ENCODE measurements at places on chromosomes 11 and 22. TPM values are rescaled to one million over a fixed set of nuclear protein-coding genes. Genes with fewer than 3 reads are reported as not detected.
A peak's percentile ranks its signal among the peaks of the same experiment; 100 is the strongest.

DNA sequence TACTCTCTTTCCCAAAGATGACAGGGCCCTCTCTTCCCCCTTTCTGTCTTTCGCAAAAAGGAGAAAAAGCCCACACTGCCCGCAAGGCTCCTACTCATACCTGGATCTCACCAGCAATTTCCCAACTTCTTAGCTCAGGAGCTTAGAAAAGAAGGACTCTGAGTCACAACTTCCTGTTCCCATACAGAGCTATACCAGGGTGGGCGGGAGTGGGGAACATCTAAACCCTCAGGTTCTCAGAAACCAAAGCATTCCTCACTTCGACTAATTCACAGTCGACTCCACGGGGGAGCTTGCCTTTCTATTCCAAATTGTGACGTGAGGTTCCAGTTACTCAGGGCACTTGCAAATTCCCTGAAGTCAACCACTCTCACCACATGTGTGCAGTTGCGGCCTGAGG lies 61.9 kb downstream of the MTNR1B start:
- no peak for DNase-seq

DNA sequence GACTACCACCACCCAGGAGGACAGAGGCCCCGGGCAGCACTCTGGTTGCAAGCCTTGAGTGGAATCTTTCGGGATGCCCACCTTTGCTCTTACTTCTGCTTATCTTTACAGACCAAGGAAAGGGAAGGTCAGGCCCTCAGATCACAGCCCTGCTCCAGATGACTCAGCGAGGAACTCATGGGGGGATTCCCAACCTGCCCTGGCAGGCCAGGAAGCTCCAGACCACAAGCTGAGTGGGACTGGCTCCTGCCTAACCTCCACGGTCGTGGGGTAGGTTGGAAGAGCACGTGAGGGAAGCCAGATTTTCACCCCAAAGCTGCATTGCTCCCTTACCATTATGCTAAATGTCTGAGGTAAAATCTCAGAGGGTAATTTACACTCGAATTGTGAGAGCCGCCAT lies 11.8 kb downstream of the TBC1D10A start:
- no peak for DNase-seq

Gene MUC2
- total RNA-seq: not detected

DNA sequence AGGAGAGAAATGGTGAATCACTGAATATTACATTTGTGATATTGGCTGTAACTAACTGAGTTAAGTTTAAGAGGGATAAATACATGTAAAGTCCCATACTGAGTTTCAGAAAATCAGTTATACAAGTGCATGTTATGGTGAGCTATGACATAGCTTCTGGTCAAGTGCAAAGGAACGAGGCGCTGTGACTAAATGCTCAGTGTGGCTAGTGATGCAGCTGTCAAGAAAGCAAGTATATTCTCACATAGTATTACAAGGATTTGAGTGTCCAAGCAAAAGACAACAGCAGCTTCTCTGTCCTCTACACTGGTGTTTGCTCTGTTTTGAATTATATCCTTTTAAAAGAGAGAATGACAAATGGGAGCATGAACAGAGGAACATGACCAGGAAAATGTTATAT lies 40.1 kb downstream of the CSRP3 start:
- no peak for DNase-seq

Gene HTR3B
- total RNA-seq: not detected

GRCh38 chr11:64813826-64814225 lies 3.5 kb upstream of the MEN1 start:
- no peak for DNase-seq

DNA sequence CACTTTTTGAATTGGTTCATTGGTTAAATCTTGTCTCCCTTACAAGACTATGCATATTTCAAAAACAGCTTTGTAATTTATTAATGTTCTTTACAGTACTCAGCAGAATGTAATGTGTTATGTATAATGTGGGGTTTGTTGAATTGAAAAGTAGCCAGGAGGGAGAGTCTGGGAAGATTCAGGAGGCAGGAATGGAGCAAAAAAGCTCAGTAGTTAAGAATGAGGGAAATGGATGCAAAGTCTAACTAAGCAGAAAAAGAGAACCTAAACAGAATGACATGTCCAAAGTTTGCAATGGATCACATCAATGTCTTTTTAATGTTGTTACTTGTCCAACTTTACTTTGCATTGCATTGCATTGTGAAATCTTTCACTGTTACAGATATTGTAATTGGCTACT lies 86.5 kb upstream of the CARD18 start:
- no peak for DNase-seq

GRCh38 chr11:61957021-61957770 lies 7.0 kb downstream of the BEST1 start:
- DNase-seq: peak; percentile 9

- no peak for DNase-seq
Measured at GRCh38 chr11:106656646-106657045, 361.6 kb downstream of the GUCY1A2 start.

Gene CST6
- 0.32 TPM for total RNA-seq

Gene BRSK2
- total RNA-seq: 0.35 TPM

Gene MMP8
- not detected for total RNA-seq

- peak; percentile 35 for DNase-seq
Measured at GRCh38 chr11:126147208-126148111, 64.0 kb downstream of the RPUSD4 start.

DNA sequence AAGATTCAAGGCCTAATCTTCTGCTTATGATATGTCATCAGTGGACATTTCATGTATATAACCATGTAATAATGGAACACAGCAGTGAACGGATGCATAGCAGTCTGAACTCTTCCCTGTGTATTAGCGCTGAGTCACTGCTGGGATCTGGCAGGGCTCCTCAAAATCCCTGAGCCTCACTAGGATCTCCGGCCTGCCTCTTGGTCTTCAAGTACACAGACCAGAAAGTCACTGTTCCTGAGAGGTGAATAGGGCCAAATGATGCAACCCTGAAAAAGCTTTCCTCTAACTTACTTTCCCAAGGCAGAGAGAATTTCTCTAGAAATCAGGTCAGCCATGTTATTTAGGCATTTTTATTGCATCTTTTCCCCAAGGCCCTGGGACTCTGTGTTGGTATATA lies 35.0 kb downstream of the POU2AF1 start:
- peak; percentile 38 for DNase-seq

DNA sequence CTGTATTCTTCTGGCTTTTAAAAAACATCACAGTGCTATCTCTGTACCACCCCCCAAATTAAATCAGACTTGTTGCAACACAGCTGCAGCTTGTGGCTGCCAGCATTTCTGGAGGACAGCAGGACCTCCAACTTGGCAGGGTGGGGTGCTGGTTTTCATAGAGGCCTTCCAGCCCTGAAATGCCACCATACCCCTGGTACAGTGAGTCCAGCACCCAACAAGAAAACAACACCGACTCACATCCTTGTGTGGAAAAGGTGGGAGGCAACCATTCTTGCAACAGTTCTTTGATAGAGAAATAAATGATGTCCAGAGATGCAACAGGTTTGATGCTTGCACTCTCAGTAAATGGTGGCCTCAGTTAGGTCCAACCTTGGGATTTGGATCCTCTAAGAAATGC lies 96.0 kb downstream of the ABTB2 start:
- no peak for DNase-seq

GRCh38 chr11:70590356-70590991 lies 192.1 kb downstream of the CTTN start:
- no peak for DNase-seq

- DNase-seq: no peak
Measured at GRCh38 chr11:62535802-62536201, 10.8 kb downstream of the AHNAK start.

DNA sequence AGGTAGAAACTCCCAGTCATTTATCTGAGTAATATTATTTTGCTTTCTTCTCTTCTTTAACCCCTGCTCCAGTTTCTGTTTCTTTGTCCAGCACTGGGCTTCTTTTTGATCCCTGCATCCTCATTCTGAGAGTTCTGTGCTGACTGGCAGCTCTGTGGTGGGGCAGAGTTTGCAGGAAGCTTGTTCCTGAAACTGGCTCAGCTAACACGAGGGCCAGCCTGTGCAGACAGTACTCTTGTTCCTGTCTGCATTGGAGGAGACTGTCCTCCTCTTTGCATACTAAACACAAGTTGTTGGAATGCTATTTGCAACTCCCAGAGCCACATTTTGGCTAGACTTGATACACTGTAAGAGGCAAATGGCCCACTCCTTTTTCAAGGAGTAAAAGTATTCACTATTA lies 93.1 kb upstream of the HORMAD2 start:
- DNase-seq: no peak

Gene RFPL3
- total RNA-seq: not detected

Gene SMIM38
- 6.3 TPM for total RNA-seq

DNA sequence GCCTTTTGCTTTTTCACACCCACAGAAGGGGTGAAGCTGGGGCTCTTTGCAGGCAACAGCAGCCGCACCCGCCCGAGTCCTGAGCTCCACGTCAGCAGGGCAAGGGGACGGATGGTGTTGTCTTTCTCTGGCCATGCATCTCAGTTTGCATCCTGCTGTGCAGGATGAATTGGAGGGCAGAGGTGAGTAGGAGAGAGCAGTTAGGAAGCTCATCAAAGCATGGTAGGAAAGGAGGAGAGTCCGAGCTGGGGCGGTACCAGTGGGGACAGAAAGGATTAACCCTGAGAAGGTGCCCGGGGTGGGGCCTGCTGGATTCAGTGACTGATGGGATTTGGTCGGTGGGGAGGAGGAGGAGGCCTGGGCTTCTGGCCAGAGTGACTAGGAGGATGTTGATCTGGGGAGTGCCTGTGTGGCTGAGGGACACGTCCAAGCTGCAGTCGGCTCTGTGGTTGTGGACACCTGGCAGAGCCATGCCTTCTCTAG lies 14.6 kb downstream of the FAM83F start:
- DNase-seq: no peak

DNA sequence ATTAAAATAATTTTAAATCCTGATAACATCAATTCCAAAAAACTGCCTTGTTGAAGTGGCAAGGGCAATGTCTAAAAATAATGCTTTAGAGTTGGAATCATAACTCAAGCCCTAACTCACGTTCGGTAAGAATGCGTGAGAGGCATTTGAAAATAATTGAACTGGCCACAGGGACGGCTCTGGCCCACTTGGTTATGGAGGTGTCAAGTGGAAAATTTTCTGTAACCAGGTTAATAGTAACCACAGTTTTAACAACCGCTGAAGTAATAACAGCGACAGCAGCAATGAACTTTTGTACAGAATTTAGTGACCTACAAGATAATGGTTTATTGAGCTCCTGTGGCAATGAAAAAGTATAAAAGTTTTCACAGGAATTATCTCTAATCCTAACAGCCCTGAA lies 79.4 kb downstream of the ETS1 start:
- no peak for DNase-seq

DNA sequence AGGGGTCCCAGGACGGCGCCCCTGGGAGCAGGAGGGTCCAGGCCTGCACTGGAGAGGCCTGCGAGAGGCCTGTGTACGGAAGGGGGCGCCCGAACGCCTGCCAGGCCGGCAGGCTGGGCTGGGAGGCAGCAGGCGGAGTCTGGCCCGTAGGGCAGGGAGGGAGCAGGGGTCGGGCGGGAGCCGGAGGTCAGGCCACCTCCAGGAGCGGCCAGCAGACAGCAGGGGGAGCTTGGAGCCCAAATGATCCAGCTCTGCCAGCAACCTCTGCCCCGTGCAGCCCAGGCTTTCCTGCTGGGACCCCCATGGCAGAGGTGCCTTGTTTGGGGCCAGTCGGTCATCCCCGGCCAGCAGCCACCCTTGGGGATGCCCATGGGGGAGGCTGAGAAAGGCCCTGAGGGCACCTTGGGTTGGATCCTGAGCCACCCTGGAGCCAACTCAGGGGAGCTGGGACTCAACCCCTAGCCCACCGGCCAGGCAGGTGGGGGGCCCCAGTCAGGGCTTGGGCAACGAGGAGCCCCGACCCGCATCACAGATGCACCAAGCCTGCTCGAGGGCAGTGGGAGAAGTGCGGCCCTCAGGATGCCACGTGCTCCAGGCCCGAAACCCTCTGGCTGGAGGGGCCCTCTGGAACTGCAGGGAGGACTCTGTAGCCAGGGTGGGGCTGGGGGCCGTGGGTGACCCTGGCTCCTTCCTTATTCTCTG lies 9.6 kb upstream of the SYT8 start:
- no peak for DNase-seq

DNA sequence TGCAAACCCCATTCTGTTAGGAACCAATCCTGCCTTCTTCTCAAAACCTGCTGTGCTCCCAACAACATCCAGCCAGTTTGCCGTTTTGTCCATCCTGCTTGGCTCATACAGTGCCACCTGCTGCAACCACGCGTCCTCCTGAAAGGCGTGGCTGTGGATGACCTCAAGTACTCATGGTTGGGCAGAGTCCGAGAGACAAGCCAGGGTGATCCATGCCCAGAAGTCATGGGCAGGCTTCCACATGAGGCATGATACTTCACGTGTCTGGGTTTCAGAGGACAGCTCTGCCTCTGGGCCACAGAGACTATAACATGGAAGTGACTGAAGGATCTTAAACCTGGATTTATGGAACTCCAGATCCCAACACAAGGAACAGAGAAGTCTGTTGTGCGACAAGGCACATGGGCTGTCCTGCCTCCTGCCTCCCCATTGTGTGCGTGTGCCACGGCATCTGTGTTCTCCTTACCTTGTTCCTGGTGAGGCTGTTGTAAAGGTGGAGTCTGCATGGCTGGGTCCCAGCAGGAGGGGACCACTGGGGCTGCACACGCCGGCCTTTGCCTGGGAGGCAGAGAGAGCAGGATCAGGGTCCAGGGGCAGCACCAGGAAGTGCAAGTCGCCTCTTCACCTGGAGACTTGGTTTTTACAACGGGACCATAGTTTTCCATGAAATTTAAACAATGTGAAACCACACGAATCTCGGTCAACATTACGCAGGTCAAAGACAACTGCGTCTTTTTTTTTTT lies 15.4 kb downstream of the CARS1 start:
- DNase-seq: no peak

DNA sequence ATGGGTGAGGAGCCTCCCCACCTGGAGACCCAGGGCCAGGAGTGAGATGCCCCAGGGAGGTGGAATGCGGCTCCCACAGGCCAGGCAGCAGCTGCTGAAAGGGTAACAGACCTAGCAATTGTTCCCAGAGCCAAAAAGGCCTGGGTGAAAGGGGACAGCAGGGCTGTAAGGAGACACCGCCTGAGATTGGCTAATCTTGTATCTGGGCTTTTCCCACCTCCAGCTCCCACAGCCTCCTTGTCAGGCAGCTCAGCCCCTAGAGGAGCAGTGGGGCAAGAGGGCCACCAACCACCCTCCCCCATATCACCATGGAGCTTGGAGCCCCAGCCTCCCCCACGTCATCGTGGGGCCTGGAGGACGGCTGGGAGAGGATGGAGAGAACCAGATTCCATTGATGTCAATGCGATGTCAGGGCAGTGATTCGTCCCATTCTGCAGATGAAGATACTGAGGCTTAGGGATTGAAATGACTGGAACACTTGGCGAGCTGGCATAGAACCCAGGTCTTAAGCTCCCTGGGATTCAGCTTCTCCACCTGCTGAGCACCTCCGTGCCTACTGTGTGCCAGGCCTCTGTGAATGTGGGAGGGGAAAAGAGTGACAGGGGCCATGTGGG lies 2.9 kb upstream of the MGAT3 start:
- no peak for DNase-seq

Gene ZC3H12C
- 16.2 TPM for total RNA-seq

All from ovary (tissue), 10 donors.